ENCODE measurements at places on chromosomes 4 and X.

- no peak for DNase-seq
Observed at GRCh38 chr4:33512397-33512796, 2731.9 kb downstream of the ARAP2 start.

- no peak for DNase-seq
Observed at GRCh38 chrX:68789966-68790365, 38.9 kb upstream of the EFNB1 start.

DNA sequence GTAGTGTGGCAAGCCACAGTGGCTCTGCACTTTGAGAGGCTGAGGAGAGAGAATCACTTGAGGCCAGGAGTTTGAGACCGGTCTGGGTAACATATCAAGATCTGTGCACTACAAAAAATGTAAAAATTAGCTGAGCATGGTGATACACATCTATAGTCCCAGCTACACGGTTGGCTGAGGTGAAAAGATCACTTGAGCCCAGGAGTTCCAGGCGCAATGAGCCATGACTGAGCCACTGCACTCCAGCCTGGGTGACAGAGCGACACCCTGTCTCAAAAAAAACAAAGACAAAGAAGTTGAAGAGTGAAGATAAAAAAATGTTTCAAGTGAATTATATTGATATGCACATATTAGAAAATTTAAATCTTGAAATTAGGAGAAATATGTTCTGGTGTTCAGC lies 46.3 kb downstream of the SULT1B1 start:
- DNase-seq, result no peak

DNA sequence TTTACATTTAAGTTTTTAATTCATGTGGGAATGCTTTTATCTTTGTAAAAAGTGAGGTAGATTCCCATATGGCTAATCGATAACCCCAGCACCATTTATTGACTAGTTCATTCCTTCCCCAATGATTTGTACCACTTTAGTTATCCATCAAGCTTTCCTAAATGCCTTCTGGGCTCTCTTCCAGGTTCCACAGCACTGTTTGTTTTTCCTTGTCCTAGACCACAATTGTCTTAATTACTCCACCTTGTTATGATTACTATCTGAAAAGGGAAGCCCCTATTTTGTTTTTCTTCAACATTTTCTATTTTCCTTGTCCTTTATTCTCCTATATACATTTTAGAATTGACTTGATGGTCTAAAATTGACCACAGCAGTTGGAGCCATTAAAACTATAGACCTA lies 48.5 kb upstream of the GPRIN3 start:
- DNase-seq, result no peak

DNA sequence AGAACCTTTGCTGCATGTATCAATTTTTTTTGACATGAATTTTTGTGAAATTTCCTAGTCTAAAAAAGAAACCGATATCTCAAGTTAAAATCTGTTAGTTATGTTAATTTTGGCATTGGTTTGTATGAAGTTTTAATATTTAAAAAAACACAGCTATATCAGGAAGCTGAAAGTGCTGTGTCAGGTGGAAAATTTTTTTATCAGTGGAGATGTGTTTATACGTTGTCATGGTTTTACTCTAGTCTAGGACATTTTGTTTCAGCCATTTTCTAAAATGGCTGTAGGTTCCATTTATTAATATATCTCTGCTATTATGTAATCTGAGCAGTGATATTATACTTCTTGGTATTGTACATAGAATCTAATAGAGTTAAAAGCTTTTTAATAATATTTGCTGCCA lies 34.2 kb downstream of the OCRL start:
- DNase-seq, result no peak
